ENCODE measurements at places on chromosomes 12 and 14. TPM values are rescaled to one million over a fixed set of nuclear protein-coding genes. Genes with fewer than 3 reads are reported as not detected.

DNA sequence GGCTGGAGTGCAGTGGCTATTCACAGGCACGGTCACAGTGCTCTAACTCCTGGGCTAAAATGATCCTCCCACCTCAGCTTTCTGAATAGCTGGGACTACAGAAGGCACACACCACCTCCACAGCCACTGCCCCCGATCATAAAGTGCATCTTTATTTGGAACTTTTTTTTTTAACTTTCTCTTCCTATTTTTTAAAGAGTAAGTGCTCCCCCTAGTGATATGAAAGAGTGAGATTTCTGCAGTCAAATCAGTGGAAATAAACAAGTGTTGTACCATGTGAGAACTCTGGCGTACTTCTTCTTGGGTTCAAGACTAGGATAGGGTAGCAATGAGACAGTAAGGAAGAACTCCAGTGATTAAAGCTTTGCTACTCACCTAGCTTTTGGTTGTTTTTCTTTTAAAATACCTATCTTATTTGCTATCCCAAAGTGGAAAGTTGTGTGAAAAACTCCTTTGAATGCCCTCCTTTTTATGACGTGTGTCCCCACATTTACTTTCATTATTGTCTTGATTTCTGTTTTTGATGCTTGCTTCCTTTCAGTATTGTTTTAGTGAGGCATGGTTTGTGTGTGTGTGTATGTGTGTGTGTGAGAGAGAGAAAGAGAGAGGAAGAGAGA, 6.6 kb downstream of the PPP4R4 start:
- peaks cover 26% of the 10 kb centered on the region for H3K4me1 ChIP-seq
- H3K27me3 ChIP-seq: peaks cover 27% of the 10 kb centered on the region
- H3K36me3 ChIP-seq: no peaks in the 10 kb centered on the region
- DNase-seq: peak; percentile 55
- peak overlapping the region; percentile 37 for H3K4me3 ChIP-seq
- peak overlapping the region; percentile 84 for H3K27ac ChIP-seq

SPRYD4 gene
- total RNA-seq: 3.9 TPM

CCDC38 gene
- total RNA-seq: not detected

DNA sequence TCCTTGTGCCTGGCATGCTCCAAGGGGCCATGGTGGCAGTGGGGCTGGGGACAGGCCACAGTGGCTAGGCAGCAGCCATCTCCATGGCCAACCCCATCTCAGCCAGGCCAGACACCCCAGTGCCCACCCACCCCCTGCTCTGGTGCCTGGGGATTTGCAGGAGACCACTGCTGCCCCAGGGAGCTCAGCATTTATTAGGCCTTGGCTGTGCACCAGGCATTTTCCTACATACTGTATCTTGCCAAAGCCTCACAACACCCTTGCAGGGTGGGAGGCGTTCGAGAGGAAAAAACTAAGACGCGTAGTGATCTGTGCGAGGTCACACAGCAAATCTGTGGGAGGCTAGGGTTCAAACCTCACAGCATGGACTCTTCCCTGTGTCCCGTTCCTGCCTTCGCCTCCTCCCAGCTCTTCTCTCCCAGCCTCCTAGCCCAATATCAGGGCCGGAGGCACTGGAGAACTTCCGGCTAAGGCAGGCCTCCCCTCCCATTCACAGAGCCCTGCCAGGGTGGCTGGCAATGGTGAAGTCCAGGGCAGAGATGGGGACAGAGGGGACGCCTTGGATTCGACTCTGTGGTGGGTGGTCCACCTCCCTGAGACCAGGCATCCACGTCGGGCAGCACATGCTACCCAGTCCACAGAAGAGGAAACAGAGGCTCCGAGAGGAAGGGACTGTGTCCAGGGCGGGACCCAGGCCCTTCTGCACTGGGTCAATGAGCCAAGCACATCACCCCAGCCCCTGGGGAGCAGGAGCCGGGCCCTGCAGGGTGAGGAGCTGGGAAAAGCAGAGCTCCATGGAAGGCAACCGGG, 57.4 kb downstream of the FAM222A start:
- no peak for DNase-seq
- H3K4me3 ChIP-seq: no peak overlapping the region
- no peaks in the 10 kb centered on the region for H3K36me3 ChIP-seq

- no peaks in the 10 kb centered on the region for H3K27me3 ChIP-seq
- H3K36me3 ChIP-seq: no peaks in the 10 kb centered on the region
- DNase-seq: no peak
- H3K27ac ChIP-seq: no peak overlapping the region
- H3K4me1 ChIP-seq: no peaks in the 10 kb centered on the region
- H3K4me3 ChIP-seq: no peak overlapping the region
Observed at GRCh38 chr12:20272801-20273200, 95.5 kb upstream of the PDE3A start.

- H3K36me3 ChIP-seq: no peaks in the 10 kb centered on the region
- peaks cover 42% of the 10 kb centered on the region for H3K27me3 ChIP-seq
- no peak overlapping the region for H3K4me3 ChIP-seq
- DNase-seq: no peak
- no peak overlapping the region for H3K27ac ChIP-seq
Observed at GRCh38 chr12:71749666-71750065, 5.0 kb upstream of the RAB21 start.

MUCL1 gene
- total RNA-seq: not detected

DNA sequence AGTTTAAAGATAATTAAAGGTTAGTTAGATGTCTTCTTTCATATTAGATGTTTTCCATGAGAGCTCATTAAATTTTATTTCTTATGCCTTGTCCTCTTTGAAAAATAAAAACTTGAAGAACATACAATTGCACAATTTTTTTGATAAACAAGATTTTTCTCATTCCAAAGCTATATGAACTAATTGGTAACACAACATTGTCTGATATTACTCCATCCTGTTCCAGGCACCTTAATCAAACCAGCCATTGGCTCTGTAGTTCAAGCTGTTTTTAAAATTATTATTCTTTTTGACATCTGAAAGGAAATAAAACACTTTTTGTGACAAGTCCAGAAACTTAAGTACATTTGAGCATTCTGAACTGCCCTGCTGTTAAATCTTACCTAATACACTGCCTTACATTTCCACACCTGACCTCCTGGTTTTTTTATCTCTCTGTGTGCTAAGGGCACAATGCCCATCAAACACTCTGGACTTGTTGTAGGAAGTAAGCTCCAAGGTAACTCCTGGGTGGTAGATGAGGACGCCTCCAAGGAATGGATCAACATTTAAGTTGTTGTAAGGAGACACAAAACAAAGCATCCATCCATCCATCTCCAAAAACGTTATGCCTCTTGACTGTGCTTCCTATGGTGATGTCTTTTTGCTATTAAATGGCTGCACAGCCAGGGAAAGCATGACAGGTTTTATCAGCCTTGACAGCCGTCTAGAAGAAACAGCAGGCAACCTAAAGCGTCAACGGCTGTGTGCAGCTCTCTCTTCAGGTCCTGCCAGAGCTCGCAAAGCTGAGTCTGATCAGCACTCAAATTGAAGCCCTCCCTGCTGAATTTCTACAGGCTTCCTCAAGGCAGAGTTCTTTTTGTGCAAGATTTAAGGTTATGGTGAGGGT, 449.9 kb upstream of the FLRT2 start:
- no peak overlapping the region for H3K27ac ChIP-seq
- no peaks in the 10 kb centered on the region for H3K4me1 ChIP-seq
- no peaks in the 10 kb centered on the region for H3K27me3 ChIP-seq
- no peak overlapping the region for H3K4me3 ChIP-seq
- no peaks in the 10 kb centered on the region for H3K36me3 ChIP-seq

TRIM9 gene
- total RNA-seq: 0.44 TPM

DNA sequence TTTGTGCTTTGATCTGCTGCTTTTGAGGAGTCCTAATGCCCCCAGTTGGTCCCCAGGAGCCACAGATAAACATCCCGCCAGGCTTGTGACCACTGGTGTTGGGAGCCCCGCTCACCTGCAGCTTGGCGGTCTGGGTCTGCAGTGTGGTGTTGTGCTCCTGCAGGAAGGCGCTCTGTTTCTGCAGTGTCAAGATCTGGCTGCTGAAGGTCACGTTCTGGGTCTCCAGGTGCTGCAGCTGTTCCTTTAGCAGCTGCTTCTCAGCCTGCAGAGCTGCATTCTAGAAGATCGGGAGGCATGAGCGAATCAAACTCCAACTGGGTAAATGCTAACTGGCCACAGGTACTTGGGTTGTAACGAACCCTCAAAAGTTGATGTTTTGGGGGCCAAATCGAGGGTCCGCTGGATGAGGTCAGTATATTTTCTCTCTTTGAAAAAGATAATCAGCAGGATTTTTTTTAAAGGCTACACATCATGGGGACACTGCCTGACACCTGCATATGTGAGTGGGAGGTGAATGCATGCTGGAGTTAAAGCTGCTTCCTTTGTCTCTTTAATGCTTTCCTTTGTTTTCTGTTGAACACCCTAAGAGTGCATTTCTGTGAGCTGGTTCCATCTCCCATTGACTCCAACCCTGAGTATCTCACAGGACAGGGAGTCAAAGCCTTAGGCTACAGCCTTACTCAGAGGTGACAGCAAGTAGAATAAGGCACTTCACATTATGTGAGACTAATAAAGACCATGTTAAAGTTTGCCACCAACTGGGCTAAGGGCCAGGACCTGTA, 61.3 kb upstream of the GPR68 start:
- peaks cover 91% of the 10 kb centered on the region for H3K36me3 ChIP-seq
- peak overlapping the region; percentile 66 for H3K27ac ChIP-seq
- no peak for DNase-seq
- H3K4me3 ChIP-seq: no peak overlapping the region
- H3K27me3 ChIP-seq: no peaks in the 10 kb centered on the region
- H3K4me1 ChIP-seq: peaks cover 71% of the 10 kb centered on the region

- peaks cover 22% of the 10 kb centered on the region for H3K36me3 ChIP-seq
- peaks cover 32% of the 10 kb centered on the region for H3K4me1 ChIP-seq
- H3K27me3 ChIP-seq: peaks cover 4% of the 10 kb centered on the region
- peak overlapping the region; percentile 92 for H3K4me3 ChIP-seq
- H3K27ac ChIP-seq: peak overlapping the region; percentile 95
- DNase-seq: no peak
Observed at GRCh38 chr12:67647181-67647798, 1.3 kb upstream of the DYRK2 start.

- peaks cover 6% of the 10 kb centered on the region for H3K27me3 ChIP-seq
- no peak overlapping the region for H3K27ac ChIP-seq
- no peak for DNase-seq
- no peak overlapping the region for H3K4me3 ChIP-seq
- no peaks in the 10 kb centered on the region for H3K36me3 ChIP-seq
Observed at GRCh38 chr12:64522316-64522715, 70.4 kb downstream of the TBK1 start.

CDC42BPB gene
- 1.1 TPM for total RNA-seq

- peak overlapping the region; percentile 41 for H3K27ac ChIP-seq
- H3K4me3 ChIP-seq: peak overlapping the region; percentile 17
- peak; percentile 18 for DNase-seq
- peaks cover 43% of the 10 kb centered on the region for H3K4me1 ChIP-seq
- peaks cover 21% of the 10 kb centered on the region for H3K36me3 ChIP-seq
- H3K27me3 ChIP-seq: no peaks in the 10 kb centered on the region
Observed at GRCh38 chr12:11812586-11813437, 163.3 kb downstream of the ETV6 start.

- H3K4me3 ChIP-seq: no peak overlapping the region
- no peak for DNase-seq
- no peak overlapping the region for H3K27ac ChIP-seq
- H3K27me3 ChIP-seq: no peaks in the 10 kb centered on the region
- H3K36me3 ChIP-seq: peaks cover 22% of the 10 kb centered on the region
- H3K4me1 ChIP-seq: peaks cover 60% of the 10 kb centered on the region
Observed at GRCh38 chr14:77612011-77612620, 4.3 kb downstream of the SPTLC2 start.
